Aorta (tissue), 5 donors: ENCODE measurements at places on chromosomes 16 and 17. TPM values are rescaled to one million over a fixed set of nuclear protein-coding genes. Genes with fewer than 3 reads are reported as not detected.

GRCh38 chr17:8829036-8829941 lies 30.1 kb upstream of the MFSD6L start:
- DNase-seq, result no peak

GRCh38 chr17:20982589-20983358 lies 60.0 kb downstream of the USP22 start:
- no peak for DNase-seq

- no peak for DNase-seq
These were observed 483.5 kb downstream of the CDH13 start for GRCh38 chr16:83110269-83110668.

DNA sequence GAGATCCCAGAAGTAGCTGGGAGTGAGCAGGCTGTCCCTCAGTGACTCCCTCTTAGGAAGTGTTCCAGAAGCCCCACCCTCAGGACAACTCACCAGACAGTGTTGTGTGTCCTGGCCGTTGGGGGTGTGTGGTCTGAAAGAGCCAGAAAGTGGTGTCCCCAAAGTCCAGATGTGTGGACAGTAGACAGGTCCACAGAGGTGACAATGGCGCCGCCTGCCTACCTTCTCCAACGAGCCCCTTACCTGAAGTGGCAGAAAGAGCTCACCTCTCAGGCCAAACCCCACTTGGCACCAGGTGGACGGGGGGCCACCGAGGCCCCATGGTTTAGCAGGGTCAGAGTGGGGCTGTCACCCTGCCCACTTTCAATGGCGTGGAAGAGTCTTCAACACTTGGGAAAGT lies 19.9 kb downstream of the C17orf100 start:
- DNase-seq, result no peak

DNA sequence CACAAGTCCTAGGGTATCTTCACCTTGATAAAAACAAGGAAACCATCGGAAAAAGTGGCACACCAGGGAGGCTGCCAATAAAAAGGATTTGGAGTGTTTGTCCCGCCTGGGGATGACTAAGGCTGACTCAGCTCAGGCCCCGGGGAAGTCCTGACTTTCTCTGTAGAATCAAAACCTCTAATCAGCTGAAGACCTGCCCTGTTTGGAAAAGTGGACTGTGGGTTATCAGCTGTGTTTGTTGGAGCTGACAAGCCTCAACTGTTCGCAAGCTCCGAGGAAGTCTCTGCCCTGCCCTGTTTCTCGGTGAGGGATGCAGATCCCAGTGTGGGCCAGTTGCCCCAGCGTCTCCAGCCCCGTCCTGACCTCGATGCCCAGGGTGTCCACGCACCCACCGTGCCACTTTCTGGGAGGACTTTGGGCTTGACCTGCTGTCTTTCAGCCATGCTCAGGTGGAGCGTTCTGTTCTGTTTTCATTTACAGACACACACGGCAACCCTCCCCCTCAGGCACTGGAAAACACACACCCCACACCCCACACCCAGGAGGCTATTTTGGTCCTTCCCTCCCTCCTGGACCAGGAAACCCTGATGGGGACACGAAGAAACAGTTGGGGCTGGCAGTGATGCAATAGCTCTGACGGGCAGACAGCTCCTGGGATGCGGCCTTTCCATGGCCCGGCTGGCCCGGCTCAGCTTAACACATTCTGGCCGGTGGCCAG lies 27.6 kb upstream of the PITPNA start:
- peak; percentile 90 for DNase-seq

DNA sequence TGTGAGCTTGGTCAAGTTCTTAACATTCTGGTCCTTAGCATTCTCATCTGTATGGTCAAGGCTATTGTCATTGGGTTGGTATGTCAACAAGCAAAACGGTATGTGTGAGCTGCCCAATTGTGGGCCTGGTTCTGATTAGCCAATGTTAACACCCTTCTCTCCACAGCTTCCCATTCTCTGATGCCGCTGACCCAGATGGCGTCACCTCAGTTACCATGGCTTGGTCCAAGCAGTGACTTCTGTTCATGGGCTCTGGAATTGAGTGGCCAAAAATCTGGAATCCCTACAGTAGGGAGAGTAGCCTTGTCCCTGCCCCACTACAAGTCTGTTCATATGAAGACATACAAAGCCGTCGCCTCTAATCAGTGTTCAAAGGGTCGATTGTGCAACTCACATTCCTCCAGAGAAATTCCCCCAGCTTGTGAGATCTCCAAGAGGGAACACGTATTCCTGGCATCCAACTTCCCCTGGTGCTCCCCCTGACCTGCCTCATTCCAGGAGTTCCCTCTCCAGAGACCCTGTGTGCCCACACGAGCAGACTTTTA lies 15.8 kb downstream of the TMEM98 start:
- no peak for DNase-seq

ZFP3 gene
- polyA plus RNA-seq, result 0.75 TPM

GP2 gene
- 6.4 TPM for polyA plus RNA-seq

ASGR1 gene
- polyA plus RNA-seq, result 5.4 TPM

GRCh38 chr16:31181102-31181830 lies 1.3 kb downstream of the FUS start:
- peak; percentile 82 for DNase-seq

PRAC2 gene
- not detected for polyA plus RNA-seq

METRN gene
- 26.7 TPM for polyA plus RNA-seq

DNA sequence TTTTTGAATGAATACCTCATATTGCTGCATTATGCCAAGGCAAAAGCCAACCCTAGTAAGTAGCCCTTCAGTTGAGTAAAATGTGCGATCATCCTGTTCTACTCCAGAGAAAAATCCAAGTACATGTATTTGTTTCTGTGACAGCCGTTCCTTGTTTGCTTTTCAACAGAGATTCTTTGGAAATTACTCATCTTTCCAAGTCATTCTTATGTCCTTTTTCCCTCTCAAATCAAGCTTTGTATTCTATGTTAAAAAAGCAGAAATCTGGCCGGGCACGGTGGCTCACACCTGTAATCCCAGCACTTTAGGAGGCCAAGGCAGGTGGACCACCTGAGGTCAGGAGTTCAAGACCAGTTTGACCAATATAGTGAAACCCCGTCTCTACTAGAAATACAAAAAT lies 112.9 kb upstream of the HAS3 start:
- DNase-seq, result no peak

DNA sequence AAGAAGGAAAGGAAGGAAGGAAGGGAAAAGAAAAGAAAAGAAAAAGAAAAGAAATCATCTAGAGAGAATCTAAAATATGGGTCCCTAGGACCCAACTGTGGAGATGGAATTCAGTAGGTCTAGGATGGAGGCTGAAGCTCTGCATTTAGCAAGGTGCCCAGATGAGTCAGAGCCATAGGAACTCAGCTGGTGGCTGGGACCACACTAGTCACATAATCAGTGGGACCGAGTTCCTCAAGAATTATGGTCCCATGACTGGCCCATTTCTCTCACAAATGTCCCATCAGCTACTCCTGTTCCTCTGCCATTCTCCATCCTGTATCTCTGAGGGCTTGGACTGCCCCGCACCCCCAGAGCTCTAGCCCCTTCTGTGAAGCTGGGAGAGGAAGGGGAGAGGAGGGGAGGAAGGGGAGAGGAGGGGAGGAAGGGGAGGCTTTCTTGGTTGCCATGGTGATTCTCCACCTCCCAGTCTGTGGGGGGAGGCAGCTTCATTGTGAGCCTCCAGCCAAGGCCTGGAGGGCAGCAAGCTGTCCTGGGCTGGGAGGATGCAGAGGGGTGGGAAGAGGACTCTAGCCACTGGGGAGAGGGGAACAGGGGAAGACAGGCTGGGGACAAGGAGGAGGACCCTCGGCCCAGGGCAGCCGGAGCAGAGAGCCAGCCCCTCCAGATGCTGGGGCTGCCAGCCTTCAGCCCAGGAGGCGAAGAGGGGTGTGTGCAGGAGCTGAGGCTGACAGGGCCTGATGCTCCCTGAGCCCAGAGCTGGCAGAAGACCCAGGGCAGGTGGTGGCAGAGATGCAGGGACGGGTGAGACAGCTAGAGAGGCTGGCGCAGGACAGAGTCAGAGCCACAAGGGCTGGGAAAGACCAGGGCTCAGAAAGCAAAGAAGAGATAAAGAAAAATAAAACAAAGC lies 37.8 kb upstream of the LHX1 start:
- DNase-seq, result no peak

DNA sequence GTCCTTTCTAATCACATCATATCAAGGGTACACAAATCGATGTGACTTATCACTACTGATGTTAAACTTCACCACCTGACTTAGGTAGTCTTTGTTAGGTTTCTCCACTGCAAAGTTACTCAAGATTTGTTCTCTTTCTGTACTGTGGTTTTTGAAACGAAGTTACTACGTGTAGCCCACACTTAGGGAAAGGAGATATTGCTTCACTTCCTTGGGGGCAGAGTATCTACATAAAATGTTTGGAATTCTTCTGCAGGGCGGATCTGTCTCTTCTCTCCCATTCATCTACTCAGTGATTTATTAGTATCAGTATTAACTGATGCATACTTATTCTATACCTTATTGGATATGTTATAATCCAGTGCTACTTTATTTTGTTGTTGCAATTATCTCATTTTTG lies 403.6 kb upstream of the MON1B start:
- DNase-seq, result no peak

GPR139 gene
- polyA plus RNA-seq, result not detected

- no peak for DNase-seq
These were observed 4.9 kb upstream of the RASD1 start for GRCh38 chr17:17500999-17501605.

DNA sequence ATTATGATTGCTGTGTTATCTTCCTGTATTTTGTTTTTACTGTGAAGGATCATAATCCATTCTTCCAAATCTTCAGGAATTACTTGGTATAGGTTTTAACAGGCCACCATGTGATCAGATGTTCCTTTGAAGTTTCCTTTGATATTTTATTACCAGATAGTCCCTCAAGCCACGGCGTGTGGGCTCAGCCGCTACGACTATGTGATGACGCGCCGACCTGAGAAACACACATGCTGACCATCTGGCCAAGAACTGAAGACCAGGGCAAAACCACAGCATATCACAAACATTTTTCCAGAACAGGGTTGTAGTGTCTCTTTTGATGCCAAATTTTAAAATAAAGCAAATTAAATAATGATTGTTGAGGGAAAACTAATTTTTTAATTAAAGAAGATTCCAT lies 47.3 kb downstream of the ZCCHC14 start:
- DNase-seq, result no peak

DNA sequence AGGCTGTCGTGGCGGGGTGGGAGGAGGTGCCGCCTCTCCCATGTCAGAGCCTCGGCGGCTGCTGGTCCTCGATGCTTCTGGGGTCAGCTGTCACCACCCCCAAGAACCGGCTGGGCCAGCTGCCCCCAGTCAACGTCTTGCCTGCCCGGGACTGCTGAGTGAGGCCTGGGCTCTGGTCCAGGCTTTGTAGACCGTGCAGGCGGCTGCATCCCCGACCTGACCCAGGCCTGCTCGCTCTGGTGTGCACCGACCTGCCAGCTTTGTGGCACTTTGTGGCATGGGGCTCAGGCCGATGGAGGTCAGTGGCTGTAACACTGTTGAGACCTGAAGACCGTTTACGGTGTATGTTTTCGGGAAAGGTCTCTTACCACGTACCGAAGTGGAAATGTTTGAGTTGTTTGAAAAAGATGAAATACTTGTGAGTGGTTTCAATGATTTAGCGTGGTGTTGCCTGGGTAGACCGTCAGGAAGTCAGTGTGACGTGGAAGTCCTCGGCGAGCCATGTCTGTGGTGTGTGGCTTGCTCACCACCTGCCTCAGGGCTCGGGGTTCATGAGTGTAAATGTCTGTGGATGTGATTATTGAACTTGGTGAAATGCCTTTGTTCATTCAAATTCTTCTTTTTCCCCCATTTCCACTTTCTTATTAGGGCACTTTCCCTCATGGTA lies 53.2 kb upstream of the ZNF750 start:
- peak; percentile 49 for DNase-seq

GRCh38 chr17:633133-633532 lies 81.5 kb downstream of the VPS53 start:
- no peak for DNase-seq
